ENCODE measurements at places on chromosomes 6 and 20.

- no peak for DNase-seq
Measured at GRCh38 chr20:35398660-35399144, 13.1 kb downstream of the UQCC1 start.

- DNase-seq = no peak
Measured at GRCh38 chr6:87494761-87495422, 22.1 kb downstream of the SLC35A1 start.

- DNase-seq = no peak
Measured at GRCh38 chr6:3398165-3398562, 58.7 kb downstream of the SLC22A23 start.

DNA sequence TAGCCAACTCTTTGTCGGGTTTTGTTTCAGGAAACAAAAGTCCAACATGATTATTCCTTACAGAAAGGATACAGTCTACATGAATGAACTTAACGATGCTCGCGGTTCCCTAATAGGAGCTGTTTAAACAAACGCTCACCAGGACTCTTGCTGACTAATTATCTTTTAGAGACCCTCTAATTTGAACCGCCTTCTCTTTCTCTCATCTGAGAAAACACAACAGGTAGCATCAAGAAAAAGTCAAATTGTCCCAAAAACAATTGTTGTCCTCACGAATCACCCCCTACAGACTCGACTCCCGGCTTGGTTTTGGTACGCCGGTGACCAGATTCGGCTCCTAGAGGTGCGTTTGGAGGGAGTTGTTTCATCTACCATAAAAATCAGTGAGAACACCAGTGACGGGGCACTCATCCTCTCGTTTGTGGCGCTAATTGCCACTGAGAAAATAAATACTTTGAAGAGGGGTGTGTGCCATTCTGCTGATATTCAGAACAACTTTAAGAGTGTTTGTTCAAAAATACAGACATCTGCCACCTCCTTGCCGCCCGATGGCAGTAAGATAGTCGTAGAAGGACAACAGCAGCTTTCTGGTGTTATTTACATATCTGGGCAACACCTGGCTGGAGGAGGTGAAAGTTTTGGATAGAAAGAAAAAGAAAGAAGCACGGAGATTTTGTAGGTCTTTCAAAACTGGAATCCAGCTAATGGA lies 1.1 kb upstream of the SIM1 start:
- peak; percentile 73 for DNase-seq

- no peak for DNase-seq
Measured at GRCh38 chr6:159754959-159755914, 6.6 kb upstream of the ACAT2 start.

GRCh38 chr6:106518748-106519147 lies 110.5 kb downstream of the RTN4IP1 start:
- no peak for DNase-seq

- DNase-seq = peak; percentile 89
Measured at GRCh38 chr6:169529931-169530751, 171.7 kb downstream of the WDR27 start.

GRCh38 chr20:14259689-14260088 lies 77.7 kb downstream of the FLRT3 start:
- no peak for DNase-seq

- DNase-seq = peak; percentile 89
Measured at GRCh38 chr6:34465531-34466241, at the start of gene PACSIN1. PACSIN1 (plus strand) TSS chr6:34466076; CDS start chr6:34526306, 60,230 bp downstream.

- DNase-seq = no peak
Measured at GRCh38 chr6:159610881-159611280, 82.2 kb downstream of the SOD2 start.

- peak; percentile 80 for DNase-seq
Measured at GRCh38 chr20:23086931-23087411, 847 bp upstream of the CD93 start.

DNA sequence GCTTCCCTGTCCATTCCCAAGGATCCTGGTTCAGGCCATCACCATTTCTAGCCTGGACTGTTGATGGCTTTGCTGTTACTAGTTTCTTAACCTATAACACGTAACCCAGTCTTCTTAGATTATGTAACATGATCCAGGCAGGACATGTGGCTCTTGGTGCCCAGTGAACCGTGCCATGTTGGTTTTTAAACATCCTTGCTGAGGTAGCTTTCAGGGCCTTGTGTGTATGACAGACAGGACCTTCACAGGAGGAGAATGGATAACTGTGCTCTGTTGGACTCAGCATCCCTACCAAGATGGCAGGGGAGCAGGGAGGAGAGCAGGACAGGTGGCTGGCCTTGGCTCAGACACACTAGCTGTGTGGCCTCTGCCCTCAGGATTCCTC lies 46.8 kb downstream of the PANK2 start:
- no peak for DNase-seq

- DNase-seq = no peak
Measured at GRCh38 chr6:134199848-134200606, 117.9 kb downstream of the SGK1 start.

DNA sequence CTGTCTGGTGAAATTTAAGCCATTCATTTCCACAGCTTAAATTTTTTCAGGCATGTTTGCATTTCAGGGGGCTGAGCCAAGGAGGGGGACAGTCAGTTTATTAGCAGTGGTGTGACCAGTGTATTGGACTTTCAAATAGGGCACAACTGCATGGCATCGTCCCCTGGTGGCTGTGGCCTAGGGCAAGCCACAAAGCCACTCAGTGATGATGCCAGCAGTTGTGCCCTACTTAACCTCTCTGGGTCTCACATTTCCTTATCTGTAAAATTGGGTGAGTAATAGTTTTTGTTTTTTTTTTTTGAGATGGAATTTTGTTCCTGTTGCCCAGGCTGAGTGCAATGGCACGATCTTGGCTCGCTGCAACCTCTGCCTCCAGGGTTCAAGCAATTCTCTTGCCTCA lies 48.0 kb downstream of the CDC5L start:
- DNase-seq = no peak

- DNase-seq = no peak
Measured at GRCh38 chr6:2026133-2026532, 219.3 kb downstream of the GMDS start.

- no peak for DNase-seq
Measured at GRCh38 chr6:39778581-39779255, 13.5 kb upstream of the DAAM2 start.

DNA sequence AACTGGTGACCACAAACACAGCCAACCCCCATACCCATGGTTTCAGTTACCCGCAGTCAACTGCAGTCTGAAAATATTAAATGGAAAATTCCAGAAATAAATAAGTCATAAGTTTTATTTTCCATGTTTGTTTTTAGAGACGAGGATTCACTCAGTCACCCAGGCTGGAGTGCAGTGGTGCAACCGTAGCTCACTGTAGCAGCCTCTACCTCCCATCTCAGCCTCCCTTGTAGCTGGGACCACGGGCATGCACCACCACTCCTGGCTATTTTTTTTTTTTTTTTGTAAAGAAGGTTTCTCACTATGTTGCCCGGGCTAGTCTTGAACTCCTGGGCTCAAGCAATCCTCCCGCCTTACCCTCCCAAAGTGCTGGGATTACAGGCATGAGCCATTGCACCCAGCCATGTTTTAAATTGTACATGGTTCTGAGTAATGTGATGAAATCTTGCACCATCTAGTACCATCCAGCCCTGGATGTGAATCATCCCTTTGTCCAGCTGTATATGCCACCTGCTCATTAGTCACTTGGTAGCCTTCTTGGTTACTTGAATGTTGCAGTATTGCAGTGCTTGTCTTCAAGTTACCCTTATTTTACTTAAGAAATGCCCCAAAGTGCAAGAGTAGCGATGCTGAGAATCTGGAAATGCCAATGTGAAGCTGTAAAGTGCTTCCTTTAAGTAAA lies 14.5 kb downstream of the CSNK2A1 start:
- peak; percentile 70 for DNase-seq

GRCh38 chr6:13769655-13770053 lies 44.7 kb downstream of the MCUR1 start:
- peak; percentile 62 for DNase-seq

GRCh38 chr6:109406196-109406595 lies 23.9 kb upstream of the CD164 start:
- DNase-seq = no peak

- DNase-seq = no peak
Measured at GRCh38 chr6:12955956-12956355, 239.4 kb downstream of the PHACTR1 start.

GRCh38 chr6:149317644-149318571 lies at the start of gene TAB2:
TAB2 (plus strand) TSS chr6:149317712; CDS start chr6:149369998, 52,286 bp downstream.
- DNase-seq = peak; percentile 90

GRCh38 chr6:74631564-74631963 lies 574.3 kb downstream of the COL12A1 start:
- DNase-seq = peak; percentile 25

DNA sequence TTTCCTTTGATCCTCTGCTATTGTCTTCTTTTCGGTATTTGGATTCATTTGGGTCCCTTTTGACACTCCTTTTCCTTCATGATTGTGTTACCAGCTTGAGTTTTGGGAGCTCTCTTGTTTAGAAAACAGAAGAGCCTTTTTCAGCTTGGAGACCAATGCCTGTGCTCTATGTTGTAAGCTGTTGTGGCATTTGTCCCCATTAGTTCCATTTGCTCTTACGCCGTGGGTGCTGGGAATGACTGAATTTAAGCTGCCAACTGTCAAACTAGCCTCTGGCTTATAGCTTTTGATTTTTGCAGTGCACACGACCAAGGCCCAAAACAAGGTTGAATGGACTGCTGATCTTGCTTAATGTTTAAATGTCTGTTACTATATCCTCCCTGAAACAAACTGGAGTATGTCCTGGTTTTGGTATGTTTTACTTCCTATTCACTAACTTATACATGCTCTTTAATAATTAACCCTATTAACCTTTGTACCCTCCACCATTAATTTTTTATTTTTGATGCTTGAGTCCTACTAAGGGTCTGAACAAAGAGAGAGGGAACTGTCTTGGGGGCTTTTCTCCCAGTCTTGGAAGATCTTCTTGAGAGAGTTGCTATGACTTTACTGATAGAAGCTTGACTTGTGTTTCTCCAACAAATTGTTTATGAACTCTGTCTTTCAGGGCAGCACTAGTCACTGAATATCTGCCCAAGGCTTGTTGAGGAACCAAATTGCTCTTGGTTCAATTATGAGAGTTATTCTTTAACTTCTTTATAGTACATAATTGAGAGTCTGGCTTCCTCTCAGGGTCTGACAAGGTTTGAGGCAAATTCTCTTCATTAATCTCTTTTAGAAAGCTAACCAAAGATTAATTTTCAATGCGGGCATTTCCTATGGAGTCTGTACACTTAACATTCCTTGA lies 100.3 kb upstream of the SIRPG start:
- no peak for DNase-seq

DNA sequence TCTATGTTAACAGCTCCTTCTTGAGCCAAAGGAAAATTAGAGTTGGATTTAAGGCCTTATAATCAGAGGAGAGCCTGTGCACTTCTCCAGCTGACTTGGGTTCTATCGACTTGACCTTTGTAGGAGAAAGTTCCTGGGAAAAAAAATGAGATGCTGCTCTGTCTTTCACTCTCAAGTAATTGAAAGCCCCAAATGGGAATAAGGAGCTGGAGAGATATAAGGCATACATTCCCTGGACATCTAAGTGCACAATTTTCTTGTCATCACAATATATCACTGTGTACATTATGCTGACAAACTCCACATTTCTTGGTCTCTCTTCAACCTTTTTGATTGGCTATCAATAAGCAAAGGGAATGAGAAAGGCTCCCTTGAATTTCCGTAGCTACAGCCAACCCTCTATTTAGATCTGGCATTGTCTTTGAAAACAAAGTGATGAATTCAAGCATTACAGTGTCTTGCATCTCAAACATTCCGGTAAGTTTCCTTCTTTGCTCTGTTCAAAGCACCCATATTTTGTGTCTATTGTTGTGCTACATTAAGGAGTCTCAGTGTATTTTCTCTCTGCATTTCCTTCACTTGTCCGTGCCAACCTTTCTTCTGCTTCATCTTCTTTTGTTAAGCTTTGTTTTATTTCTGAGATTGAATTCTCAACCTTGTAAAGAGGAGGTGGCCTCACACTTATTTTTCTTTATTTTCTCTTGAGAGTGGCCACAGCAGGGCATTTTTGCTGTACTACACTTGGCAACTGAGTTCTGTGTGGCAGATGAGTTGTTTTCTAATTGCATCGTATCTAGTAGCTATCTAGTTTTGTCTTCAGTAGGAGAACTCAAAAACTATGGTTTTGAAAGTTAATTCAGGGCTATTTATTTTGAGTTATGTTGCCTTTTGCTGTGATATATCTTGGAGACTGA lies 450.3 kb upstream of the MAN1A1 start:
- no peak for DNase-seq

GRCh38 chr20:17680836-17681725 lies 961 bp downstream of the RRBP1 start:
- peak; percentile 99 for DNase-seq

- peak; percentile 88 for DNase-seq
Measured at GRCh38 chr6:33213989-33214335, 5.7 kb downstream of the RING1 start.

DNA sequence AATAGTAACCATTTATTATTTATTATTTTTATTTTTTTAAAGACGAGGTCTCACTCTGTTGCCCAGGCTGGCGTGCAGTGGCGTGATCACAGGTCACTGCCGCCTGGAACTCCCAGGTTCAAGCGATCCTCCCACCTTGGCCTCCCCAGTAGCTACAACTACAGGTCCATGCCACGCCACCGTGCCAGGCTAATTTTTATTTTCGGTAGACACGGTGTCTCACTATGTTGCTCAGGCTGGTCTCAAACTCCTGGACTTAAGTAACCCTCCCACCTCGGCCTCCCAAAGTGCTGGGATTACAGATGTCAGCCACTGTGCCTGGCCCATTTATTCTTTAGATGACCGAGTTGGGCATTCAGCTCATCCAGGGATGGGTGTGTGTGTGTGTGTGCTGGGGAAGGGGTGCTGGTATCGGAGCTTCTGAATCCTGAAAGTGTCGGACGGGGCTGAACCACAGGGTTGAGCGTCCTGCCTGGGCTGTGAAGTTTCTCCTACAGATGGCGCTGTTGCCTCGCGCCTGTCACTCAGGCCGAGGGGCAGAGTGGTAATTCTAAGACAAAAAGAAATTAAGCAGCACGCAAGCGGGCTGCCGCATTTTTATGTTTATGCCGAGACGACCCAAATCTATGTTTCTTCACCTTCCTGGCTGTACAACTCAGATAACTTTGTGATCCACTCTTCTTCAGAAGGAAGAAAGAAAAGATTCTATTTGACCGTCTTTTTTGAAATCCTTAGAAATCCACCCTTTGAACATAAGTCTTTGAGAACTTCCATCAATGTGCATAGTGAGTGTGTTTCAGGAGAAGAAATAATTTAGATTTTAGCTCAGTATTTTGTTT lies 252.8 kb downstream of the CDH26 start:
- peak; percentile 93 for DNase-seq

GRCh38 chr20:52675375-52675774 lies 296.8 kb upstream of the TSHZ2 start:
- no peak for DNase-seq

- DNase-seq = peak; percentile 88
Measured at GRCh38 chr6:26021350-26022131, 58.9 kb downstream of the TRIM38 start.

All from osteoblast (primary cell).